NCI-H1930 (cell line): ENCODE measurements at places on chromosomes 6 and 20.

GRCh38 chr6:42530296-42530695, 33.5 kb upstream of the UBR2 start:
- no peak for DNase-seq

DNA sequence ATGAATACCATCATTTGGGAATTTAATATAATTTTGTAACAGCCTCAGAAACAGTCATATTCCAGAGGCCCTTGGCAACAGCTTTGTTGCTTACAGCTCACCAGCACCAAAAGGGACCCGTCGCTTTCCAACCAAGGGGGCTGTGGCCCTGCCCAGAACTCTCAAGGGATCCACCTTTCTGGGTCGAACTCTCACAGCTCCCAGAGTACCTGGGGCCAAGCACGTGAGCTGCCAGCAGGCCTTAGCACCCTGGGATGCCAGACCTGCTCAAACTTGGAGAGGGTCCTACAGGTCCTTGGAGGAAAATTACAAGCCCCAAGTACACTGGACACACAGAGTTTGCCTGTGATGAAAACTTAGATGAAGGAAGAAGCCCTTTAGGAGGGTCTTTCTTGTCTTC, 66.6 kb downstream of the SNX5 start:
- DNase-seq: no peak

DNA sequence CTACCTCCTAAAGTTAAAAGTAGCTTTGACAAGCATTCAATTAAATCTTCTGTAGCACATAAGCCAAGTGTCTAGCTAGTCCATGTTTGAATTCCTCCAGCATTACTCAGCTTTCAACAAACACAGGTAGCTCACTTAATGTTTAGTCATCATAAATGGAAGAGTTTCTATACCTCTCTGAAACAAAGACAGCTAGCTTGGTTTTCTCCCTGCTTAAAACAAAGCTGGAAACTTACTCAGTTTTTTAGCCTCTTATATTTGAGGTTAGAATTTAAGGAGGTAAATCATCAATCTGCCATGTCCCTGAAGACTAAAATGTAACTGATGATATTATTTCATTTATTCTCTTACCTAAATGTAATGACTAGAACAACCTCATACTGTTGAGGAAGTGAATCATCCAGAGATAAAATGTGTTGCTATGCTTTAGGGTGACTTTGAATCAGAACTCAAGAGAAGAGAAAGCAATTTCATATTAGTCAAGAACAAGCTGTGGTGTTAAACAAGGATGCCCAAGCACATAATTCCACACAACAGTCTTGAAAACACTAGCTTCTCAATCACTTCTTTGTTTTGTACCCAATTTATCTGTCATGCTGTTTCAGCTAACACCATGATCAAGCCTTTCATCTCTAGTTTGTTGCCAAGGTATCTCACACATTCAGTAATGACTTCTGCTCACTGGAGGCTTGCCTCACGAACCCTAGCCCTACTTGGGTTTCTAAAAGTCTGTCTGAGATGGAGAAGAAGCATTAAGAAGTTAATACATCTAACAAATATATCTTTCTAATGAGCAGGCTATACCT, 251.9 kb downstream of the EPM2A start:
- no peak for DNase-seq

- peak; percentile 57 for DNase-seq
Measured at GRCh38 chr20:8722277-8722928, 346.5 kb upstream of the PLCB4 start.

DNA sequence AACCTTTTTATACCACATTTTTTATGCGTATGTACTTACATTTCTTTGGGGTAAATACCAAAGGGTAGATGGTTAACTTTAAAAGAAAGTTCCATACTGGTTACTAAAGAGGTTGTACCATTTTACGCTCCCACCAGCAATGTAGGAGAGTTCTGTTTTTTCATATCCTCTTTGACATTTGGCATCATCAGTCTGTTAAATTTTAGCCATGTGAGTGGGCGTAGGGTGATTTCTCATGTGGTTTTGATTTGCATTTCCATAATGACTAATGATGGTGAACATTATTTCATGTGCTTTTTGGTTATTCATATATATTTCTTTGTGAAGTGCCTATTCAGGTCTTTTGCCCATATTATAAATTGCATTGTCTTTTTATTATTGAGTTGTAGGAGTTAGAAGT, 194.2 kb downstream of the PRL start:
- no peak for DNase-seq

GRCh38 chr6:10081075-10081474, 333.8 kb downstream of the TFAP2A start:
- no peak for DNase-seq

- no peak for DNase-seq
Measured at GRCh38 chr6:13914351-13914750, 10.4 kb upstream of the RNF182 start.

- DNase-seq: no peak
Measured at GRCh38 chr6:32639440-32640394, 2.5 kb downstream of the HLA-DQA1 start.

DNA sequence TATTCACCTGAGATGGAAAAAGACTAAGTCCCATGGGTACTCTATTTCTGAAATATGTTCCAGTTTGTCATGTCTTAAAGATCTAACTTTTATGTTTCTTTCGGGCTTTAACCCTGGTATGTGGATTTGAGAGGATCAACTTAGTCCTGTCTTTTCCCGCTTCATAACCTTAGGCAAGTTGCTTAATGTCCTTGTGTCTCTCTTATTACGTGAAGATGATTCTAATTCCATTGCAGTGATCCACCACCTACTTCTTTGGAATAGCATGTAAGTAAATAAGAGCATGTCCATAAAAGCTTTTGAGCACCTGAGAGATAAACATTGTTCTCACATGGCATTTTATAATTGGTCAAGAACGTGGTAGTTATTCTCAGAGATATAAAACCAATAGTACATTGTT, 23.0 kb downstream of the SPTLC3 start:
- DNase-seq: no peak

- DNase-seq: no peak
Measured at GRCh38 chr6:19999319-20000191, 162.4 kb downstream of the ID4 start.

GRCh38 chr6:85449388-85449817, 480 bp upstream of the NT5E start:
- DNase-seq: no peak

- no peak for DNase-seq
Measured at GRCh38 chr20:20765696-20766365, 53.4 kb upstream of the RALGAPA2 start.

GRCh38 chr20:32585586-32586127, 524 bp upstream of the NOL4L start:
- no peak for DNase-seq

DNA sequence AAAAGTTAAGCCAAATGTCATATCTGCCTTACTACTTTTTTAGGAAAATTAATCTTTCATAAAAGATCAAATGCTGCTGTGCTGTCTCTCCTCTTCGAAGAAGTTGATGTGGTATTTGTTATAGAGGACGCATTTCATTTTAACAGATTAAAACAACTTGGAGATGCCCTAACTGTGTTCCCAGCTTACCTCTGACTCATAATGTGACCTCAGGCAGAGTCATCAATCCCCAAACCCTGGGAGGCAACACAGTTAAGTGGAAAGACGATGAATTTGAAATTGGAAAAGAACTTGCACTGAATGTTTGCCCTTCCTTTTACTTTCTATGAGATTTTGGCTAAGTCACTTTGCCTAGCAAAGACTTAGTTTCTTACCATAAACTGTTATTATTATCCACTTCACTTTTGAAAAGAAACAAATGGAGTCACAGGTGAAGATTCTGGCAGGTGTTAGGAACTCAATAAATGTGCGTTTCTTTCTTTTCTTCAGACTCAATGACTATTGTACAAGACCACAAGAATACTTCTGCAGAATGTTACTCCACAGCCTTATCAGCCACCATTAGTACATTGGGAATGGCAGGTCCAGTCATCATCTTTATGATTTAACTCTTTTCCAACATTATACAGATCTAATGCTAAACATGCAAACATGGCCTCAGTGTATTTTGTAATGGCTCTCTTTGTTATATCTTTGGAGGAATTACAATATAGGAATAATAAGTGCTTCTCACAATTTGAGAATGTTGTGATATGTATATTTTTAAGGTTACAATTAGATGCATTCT, 102.6 kb downstream of the COL21A1 start:
- no peak for DNase-seq

DNA sequence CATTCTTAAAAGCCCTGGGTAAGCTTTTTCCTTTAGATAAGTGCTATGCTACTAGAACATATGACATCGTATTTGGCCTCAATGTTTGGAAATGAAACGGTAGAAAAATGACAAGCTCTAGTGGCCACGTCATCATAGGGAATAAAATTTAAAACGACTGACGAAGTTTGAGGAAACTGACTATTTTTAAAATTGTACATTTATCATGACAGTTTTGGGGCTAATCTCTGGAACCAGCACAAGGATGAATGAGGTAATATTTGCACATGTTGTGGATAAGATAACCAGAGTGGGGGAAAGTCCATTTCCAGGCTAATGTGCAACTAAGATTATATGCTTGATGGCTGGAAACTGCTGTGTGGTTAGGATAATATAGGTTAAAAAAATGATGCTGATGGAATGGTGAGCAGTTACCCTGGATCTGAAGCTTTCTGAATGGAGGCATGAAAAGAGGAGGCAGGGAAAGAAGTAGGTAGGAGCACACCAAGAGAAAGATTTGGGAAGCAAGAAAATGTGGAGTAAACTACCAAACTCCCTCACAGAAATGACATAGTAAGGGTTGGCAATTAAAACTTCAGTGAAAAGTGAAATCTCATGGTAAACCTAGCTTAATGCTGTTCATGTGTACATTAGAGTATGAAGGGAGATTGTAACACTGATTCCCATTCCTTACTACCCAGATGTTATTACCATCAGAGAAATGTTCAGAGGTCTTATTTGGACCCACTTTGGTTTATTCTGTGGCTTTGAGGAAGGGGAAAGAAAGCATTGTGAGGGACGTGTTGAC, 42.7 kb upstream of the CEP162 start:
- DNase-seq: no peak

- DNase-seq: no peak
Measured at GRCh38 chr6:35718911-35719381, 17.9 kb upstream of the ARMC12 start.

DNA sequence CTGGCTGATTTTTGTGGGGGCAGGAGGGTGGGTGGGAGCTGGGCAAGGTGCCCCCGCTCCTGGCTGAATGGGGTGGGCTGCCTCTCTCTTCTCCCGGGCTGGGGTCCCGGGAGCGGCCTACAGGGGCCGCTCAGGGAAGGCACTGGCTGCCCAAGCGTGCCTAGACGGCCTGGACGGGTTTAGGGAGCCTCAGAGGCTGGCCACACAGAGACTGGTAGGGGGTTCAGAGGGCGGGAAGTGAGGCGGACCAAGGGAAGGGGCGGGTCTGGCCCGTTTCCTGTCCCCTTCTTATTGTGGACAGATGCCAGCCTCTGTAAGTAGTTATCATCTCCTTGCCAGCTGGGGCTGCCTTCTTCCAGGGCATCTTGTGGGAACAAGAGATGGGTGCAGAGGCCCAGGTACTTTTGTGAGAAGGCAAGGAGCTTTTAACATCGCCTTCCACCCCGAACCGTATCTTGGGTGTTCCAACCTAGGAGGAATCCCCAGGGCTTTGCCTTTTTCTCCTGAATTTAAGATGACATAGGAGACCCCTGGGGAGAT, 437 bp downstream of the CD40 start:
- DNase-seq: no peak

- no peak for DNase-seq
Measured at GRCh38 chr6:2753110-2753489, 2.4 kb upstream of the MYLK4 start.

- DNase-seq: no peak
Measured at GRCh38 chr20:19794941-19795340, 36.9 kb downstream of the RIN2 start.

- no peak for DNase-seq
Measured at GRCh38 chr6:44666324-44666723, 278.8 kb downstream of the CDC5L start.

GRCh38 chr6:122651604-122652003, 41.4 kb downstream of the PKIB start:
- no peak for DNase-seq

- no peak for DNase-seq
Measured at GRCh38 chr20:44941120-44941691, 19.0 kb downstream of the TOMM34 start.

DNA sequence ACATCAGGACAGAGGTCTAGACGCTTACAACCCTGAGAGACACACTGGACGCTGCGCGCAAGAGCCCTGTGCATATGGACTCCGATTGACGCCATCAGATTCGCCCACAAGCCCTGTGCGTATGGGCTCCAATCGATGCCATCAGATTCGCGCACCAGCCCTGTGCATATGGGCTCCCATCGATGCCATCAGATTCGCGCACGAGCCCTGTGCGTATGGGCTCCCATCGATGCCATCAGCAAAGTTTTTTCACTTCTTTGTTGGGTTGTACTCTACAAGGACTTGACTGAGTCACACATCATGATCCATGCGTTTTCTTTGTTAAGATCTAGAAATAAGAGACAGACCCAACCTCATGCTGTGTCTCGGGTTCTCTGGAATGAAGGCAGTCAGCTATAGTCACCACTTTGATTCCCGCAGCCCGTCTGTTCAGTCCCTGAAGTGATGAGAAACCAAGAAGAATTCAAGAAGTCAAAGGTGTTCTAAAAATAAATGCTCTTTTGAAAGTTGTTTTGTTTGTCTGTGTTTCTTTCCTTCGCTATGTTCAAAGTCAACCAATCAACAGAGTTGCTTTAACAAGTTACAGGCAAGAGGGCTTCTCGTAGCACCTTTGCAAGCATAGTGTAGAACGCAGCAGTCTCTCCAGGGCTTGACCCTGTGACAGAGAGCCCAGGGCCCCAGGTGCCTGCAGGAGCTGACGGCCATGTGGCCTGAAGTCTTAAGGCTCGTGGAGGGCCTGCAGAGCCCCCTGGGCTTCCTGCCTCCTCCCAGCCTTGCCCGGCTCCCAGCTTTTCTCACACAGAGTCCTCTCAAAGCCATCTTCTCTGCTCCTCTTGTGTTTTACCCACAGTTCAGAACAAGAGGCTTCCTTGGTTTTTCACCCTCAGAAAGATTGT, 7.9 kb downstream of the RPS6KA2 start:
- DNase-seq: no peak

DNA sequence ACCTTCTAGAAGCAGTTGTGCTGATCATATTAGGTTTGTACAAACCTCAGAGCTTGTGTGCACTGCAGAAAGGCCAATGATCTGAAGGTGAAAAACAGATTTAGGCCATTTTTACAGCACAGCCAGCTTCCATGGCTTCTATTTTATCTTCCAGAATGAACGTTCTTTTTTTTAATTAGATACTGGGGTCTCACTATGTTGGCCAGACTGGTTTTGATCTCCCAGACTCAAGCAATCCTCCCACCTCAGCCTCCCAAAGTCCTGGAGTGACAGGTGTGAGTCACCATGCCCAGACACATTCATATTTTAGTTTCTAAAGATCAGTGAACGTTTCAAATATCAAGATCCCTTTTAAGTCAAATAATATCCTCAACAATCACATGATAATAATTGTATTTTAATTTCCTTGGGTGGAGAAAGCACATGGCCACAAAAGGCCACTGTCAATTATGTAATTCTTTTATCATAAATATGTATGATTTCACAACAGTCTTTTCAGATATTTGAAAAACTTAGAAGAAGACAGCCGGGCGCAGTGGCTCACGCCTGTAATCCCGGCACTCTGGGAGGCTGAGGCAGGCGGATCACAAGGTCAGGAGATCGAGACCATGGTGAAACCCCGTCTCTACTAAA, 326.7 kb upstream of the JARID2 start:
- no peak for DNase-seq
